ENCODE measurements at places on chromosomes 7 and 10. TPM values are rescaled to one million over a fixed set of nuclear protein-coding genes. Genes with fewer than 3 reads are reported as not detected.
A peak's percentile ranks its signal among the peaks of the same experiment; 100 is the strongest.

- no peak for DNase-seq
- H3K4me3 ChIP-seq, result no peak overlapping the region
- H3K27me3 ChIP-seq, result no peaks in the 10 kb centered on the region
- peak overlapping the region; percentile 61 for H3K27ac ChIP-seq
- peaks cover 36% of the 10 kb centered on the region for H3K4me1 ChIP-seq
These were observed 44.2 kb downstream of the DLD start for GRCh38 chr7:107934991-107935770.

GRCh38 chr10:61987537-61987936 is 86.0 kb downstream of the ARID5B start:
- peaks cover 37% of the 10 kb centered on the region for H3K4me1 ChIP-seq
- peak overlapping the region; percentile 67 for H3K27ac ChIP-seq

DNA sequence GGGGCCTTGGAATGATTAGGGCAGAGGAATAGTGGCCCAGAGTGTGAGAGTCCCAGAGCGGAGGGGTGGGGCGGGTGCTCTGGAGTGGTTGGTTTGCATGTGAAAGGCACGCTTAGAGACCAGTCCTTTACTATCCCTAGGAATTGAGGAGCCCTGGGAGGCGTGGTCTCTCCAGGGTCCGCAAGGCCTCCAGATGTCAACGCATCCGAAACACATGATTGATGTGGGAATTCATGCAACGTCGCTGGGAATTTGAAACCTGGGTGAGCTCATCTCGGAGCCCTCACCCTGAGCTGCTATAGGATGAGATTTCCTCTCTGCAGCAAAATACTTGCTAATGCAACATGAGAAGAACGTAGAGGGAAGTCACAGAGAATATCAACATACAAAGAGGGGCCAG is 51.2 kb downstream of the NPTX2 start:
- no peaks in the 10 kb centered on the region for H3K27me3 ChIP-seq
- no peak overlapping the region for H3K27ac ChIP-seq
- no peaks in the 10 kb centered on the region for H3K4me1 ChIP-seq
- H3K36me3 ChIP-seq, result no peaks in the 10 kb centered on the region
- no peak overlapping the region for H3K4me3 ChIP-seq

DNA sequence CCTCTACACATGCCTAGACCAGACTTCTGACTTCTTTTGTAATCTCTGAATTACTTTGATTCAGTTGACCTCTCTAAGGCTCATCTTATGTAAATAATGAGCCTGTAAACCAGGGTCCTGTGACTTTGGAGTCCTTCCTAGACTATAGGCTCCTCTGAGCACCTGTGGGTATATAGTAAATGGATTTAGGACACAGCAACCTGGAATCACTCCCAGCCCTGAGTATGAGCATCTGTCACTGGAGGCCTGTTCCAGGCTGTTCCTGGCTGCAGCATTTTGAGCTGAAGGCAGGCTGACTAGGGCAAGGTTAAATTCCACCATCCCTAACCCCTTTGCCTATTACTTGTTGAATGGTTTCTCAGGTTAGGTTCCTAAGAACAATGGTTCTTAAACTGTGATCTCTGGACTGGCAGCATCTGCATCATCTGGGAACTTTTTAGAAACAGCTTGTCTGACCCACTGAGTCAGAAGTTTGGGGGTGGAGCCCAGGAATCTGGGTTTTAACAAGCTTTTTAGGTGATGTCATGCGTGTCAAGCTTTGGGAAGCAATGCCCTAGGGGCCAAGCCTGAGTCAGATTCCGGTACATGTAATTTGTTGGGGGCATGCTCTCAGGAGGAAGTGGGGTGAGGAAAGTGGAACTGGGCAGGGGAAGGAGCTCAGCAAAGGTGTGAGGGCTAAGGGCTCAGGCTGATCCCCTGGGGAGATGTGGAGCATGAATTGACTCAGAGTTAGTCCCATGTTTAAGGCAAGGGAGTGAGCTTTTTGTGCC is 28.2 kb downstream of the MINDY4 start:
- no peaks in the 10 kb centered on the region for H3K4me1 ChIP-seq
- H3K27ac ChIP-seq, result no peak overlapping the region
- no peak for DNase-seq
- no peaks in the 10 kb centered on the region for H3K27me3 ChIP-seq
- no peaks in the 10 kb centered on the region for H3K36me3 ChIP-seq

DNA sequence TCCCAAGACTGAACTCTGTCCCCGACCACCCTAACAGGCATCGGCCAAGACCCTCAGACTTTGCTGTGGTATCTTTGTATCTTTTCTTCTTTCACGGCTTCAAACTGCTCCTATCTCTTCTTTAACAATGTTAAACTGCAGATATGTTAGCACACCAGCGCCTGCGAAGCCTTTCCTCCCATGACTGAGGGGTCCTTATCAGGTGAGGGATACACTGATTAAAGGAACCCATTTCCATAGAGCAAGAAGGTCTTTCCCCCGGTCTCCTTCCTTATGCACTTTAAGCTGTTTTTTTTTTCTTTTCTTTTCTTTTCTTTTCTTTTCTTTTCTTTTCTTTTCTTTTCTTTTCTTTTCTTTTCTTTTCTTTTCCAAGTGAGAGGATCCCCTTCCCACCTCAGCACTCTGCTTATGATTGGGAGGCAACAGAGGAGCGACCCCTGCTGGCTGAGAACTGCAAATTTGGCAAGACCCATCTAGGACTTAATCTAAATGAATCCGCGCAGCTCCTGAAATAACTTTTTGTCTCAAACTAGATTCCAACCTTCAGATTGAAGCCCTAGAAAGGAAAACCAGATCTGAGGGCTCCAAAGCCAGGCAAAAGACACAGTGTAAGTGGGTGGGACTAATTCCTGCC is 109.9 kb downstream of the ITGB8 start:
- no peaks in the 10 kb centered on the region for H3K27me3 ChIP-seq
- DNase-seq, result peak; percentile 10
- no peak overlapping the region for H3K4me3 ChIP-seq
- no peaks in the 10 kb centered on the region for H3K36me3 ChIP-seq
- H3K27ac ChIP-seq, result no peak overlapping the region

DNA sequence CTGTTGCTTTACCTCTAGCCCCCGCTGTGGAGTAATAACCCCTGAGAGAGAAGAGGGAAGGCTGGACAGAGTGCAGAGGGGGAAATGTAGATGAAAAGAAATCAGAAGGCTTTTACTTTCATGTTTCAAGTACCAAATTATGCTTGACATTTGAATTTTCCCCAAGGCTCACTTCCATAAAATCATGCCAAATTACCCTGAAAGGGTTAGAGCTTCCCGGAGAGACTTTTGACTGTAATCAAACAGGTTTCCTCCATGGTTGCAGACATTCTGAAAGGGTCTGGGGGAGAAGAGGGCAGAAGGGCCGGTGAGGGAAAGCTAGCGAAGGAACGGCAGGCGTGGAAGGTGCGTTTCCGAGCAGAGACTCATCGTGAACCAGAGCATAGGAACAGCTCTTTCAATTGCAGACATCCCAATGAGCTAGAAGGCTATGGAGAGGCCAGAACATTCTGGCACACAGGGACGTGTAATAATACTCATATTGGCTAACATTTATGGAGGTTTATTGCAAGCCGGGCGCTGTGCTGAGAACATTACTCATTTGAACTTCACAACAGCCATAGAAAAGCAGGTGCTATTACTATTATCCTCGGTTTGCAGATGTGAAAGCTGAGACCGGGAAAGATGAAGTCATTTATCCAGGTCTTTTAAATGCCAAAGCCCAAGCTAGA is 620.8 kb upstream of the AUTS2 start:
- H3K4me3 ChIP-seq, result no peak overlapping the region
- H3K36me3 ChIP-seq, result no peaks in the 10 kb centered on the region
- no peaks in the 10 kb centered on the region for H3K27me3 ChIP-seq
- no peaks in the 10 kb centered on the region for H3K4me1 ChIP-seq

GRCh38 chr10:79981450-79982361 is 32.8 kb upstream of the SFTPD start:
- H3K4me3 ChIP-seq, result peak overlapping the region; percentile 62
- peaks cover 18% of the 10 kb centered on the region for H3K27me3 ChIP-seq
- H3K36me3 ChIP-seq, result no peaks in the 10 kb centered on the region
- H3K27ac ChIP-seq, result no peak overlapping the region

Gene PAPOLB
- total RNA-seq, result not detected

Gene INTS15
- total RNA-seq, result 46.8 TPM

Gene CALHM1
- not detected for total RNA-seq

Data from Panc1 (cell line).